Nephron progenitor cell (in vitro differentiated cells): ENCODE measurements at places on chromosomes 4 and X.

DNA sequence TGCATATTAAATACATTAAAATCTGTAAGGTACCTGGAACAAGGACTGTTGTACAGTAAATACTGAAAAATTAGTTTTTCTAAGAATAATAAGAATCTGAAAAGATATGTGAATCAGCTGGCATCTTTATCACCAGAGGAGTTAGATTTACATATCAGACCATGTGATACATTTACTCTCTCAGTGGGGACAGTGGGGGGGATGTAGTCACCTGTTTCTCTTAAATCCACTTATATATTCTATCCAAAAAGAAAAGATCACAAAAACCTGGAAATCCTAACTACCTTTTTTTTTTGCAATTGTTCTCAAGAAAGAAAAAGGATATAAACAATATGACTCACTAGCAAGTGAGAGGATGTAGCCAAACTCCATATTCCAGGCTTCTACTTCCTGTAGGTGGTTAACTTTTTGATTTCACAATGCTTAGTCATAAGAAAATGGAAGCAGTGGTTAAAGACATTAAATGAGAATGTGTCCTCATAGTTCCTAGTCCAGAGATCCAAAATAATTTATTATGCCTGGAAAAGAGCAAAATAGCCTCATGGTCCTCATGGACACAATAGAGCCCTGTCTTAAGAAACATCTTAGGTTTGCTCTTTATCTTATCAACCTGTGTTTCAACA, 22.5 kb upstream of the MYOZ2 start:
- H3K27ac ChIP-seq, result no peak overlapping the region
- peaks cover 8% of the 10 kb centered on the region for H3K4me1 ChIP-seq
- no peak for DNase-seq
- H3K36me3 ChIP-seq, result no peaks in the 10 kb centered on the region
- no peak overlapping the region for H3K4me3 ChIP-seq

DNA sequence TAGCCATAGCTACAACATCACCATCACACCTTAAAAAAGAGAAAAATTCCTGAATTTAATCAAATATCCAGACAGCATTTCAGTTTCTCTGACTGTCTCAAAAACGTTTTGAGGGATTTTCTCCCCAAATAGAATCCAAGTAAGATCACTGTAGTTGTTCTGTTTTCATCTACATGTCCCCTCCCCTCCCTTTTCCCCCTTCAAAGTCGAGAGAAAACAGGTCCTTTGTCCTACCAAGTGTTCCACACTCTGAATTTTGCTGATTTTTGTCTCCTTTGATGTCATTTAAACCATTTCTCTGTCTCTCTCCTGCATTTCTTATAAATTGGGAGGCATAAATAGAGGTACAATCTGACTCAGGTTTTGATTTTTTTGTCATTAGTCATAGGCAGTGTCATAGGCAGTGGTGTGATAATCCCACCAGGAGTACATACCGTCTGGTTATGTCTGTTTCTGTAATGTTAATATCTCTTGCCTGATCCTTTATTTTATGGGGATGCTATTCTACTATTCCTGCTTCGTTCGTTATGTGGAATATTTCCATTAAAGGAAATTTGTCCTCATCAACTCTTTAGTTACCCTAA, 348.6 kb downstream of the PTTG2 start:
- no peak overlapping the region for H3K27ac ChIP-seq
- peaks cover 6% of the 10 kb centered on the region for H3K27me3 ChIP-seq
- peaks cover 4% of the 10 kb centered on the region for H3K36me3 ChIP-seq
- DNase-seq, result no peak
- H3K4me1 ChIP-seq, result peaks cover 3% of the 10 kb centered on the region

- no peaks in the 10 kb centered on the region for H3K36me3 ChIP-seq
- no peak overlapping the region for H3K4me3 ChIP-seq
- H3K27me3 ChIP-seq, result peaks cover 5% of the 10 kb centered on the region
- H3K27ac ChIP-seq, result no peak overlapping the region
Measured at GRCh38 chr4:98614662-98615061, 43.7 kb downstream of the TSPAN5 start.

- H3K27ac ChIP-seq, result no peak overlapping the region
- no peaks in the 10 kb centered on the region for H3K27me3 ChIP-seq
- H3K4me3 ChIP-seq, result no peak overlapping the region
Measured at GRCh38 chr4:135120195-135120594, 918.6 kb upstream of the PABPC4L start.

DNA sequence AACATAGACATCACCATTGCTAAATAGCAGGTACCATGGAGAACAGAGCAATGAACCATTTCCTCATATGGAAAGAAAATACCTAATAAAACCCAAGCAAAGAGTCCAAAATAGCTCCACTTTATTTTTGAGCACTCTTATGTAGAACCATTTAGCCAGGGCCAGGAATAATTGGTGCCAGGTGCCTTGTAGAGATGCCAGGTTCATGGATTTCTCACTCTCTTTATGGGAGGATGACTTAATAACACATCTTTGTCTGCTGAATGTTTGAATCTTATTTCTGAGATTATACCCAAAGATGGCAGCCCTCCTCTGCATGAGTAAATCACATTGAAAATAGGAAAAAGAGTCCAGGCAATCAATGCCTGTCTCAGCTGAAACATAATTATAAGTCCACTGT, 212.3 kb upstream of the SFRP2 start:
- no peak overlapping the region for H3K27ac ChIP-seq
- H3K36me3 ChIP-seq, result no peaks in the 10 kb centered on the region
- DNase-seq, result no peak

GRCh38 chr4:168734703-168735678, 238.1 kb downstream of the PALLD start:
- no peak for DNase-seq
- H3K4me3 ChIP-seq, result no peak overlapping the region
- peak overlapping the region; percentile 7 for H3K27ac ChIP-seq
- H3K4me1 ChIP-seq, result peaks cover 54% of the 10 kb centered on the region

DNA sequence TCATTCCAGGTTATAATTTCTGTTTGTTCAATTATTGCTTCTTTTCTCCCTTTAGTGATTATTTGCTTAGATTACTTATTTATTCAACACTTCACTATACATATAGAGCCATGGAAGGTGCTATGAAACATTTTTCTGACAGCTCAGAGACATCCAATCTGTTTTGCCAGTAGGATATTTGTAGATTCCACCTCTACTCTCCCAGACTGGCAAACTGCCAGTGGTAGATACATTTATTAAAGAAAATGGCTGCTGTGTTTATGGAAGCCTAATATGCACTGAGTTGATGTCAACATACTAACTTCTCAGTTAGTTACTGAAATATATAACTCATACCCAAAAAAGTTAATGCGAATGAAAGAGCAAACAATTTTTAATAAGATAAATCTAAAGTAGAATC, 348.6 kb downstream of the TRAM1L1 start:
- H3K27ac ChIP-seq, result no peak overlapping the region
- peaks cover 4% of the 10 kb centered on the region for H3K27me3 ChIP-seq
- H3K36me3 ChIP-seq, result no peaks in the 10 kb centered on the region

- no peak overlapping the region for H3K4me3 ChIP-seq
- H3K36me3 ChIP-seq, result no peaks in the 10 kb centered on the region
- peaks cover 4% of the 10 kb centered on the region for H3K27me3 ChIP-seq
Measured at GRCh38 chr4:139242511-139243051, 37.4 kb downstream of the MGARP start.

DNA sequence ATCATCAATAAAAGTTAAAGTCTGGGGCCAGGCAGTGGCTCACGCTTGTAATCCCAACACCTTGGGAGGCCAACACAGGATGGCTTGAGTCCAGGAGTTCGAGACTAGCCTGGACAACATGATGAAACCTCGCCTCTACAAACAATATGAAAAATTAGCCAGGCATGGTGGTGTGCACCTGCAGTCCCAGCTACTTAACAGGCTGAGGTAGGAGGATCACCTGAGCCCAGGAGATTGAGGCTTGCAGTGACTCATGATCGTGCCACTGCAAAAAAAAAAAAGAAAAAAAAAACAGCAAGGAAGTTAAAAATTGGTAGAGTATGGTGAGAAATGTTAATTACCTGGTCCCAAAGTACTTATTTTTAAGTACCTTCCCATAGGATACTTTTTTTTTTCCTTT, 27.5 kb downstream of the FBXW7 start:
- no peak overlapping the region for H3K27ac ChIP-seq
- no peak overlapping the region for H3K4me3 ChIP-seq
- H3K27me3 ChIP-seq, result no peaks in the 10 kb centered on the region
- peaks cover 7% of the 10 kb centered on the region for H3K4me1 ChIP-seq

GRCh38 chrX:66918511-66918910, 279.6 kb upstream of the EDA2R start:
- no peaks in the 10 kb centered on the region for H3K27me3 ChIP-seq
- peak overlapping the region; percentile 37 for H3K27ac ChIP-seq
- no peaks in the 10 kb centered on the region for H3K36me3 ChIP-seq
- H3K4me3 ChIP-seq, result no peak overlapping the region
- H3K4me1 ChIP-seq, result peaks cover 9% of the 10 kb centered on the region

DNA sequence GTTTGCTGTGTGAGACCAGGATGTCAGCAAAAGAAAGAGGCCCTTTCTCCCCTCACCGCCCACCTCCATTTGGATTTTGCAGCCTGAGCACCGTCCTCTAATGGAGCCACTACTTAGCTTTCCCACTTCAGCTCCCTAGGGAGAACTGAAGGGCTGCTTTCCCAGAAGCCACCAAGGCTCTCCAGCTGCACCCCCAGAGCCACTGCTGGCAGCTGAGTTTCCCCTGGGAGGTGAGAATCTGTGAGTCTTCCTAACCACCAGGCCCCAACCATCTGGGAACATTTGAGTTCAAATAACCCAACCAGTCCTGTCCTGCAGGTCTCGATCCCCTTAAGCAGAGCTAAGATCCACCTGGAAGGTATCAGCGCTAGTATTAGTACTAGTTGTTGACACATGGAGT, 173.1 kb upstream of the USP9X start:
- H3K27ac ChIP-seq, result no peak overlapping the region
- no peak for DNase-seq
- no peaks in the 10 kb centered on the region for H3K36me3 ChIP-seq

DNA sequence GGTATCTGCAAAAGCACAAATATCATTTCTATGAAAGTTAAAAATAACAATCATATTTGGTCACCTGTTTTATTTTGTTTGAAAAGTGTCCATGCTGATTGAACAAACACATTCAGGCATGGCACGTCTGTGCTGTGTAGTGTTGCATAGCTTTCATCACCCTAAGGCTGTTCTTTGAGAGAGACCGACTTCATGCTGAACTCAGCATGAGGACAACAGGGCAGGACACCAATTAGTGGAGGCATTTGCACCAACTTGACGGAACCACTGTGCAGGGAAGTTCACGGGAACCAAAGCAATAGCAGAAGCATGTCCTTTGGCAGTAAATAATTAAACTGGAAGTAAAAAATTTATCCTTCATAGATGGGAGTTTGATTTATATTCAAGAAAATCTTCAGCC, 158.4 kb upstream of the SLC7A11 start:
- H3K27ac ChIP-seq, result peak overlapping the region; percentile 97
- H3K4me3 ChIP-seq, result no peak overlapping the region
- no peaks in the 10 kb centered on the region for H3K27me3 ChIP-seq
- DNase-seq, result no peak
- H3K36me3 ChIP-seq, result no peaks in the 10 kb centered on the region
- peaks cover 13% of the 10 kb centered on the region for H3K4me1 ChIP-seq
